ENCODE measurements at places on chromosomes 11 and 22.

DNA sequence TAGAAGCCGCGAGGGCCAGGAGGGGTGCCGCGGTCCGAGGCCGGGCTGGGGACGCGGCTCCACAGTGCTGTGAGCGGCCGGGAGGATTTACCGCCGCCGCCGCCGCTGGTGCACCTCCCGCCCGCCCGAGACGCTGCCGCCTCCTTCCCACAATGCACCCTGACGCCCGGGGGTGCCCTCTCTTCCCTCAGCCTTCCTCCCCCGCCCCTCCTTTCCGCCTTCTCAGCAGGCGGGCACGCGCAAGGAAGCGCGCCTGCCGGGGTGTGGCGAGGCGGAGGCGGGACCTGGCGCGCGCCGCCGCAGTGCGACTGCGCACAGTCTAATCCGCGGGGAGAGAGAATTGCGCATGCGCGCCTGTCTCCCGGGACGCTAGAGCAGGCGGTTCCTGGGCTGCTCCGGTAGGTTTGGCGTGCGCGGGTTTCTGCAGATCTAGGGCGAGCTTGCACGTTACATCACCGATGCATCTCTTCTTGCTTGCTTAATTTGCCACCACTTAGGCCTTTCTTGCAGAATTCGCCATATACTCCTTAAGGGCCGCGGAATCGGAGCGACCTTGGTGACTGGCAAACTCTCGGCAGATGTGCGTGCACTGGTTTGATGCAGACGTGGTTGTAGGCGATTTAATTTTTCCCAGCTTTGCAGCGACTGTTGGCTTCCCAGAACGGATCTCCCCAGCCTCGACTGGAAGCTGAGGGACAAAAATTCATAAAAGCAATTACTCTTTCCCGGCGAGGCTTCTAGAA, at the start of the genes GVQW3 and THAP12:
Gene GVQW3, plus strand, starts transcription at position 347 of the 743 bp plus-strand sequence. CDS start 506 bp downstream, outside the sequence.
Gene THAP12, minus strand, starts transcription at position 156 of the 743 bp plus-strand sequence. CDS start 296 bp downstream, outside the sequence.
- DNase-seq: peak; percentile 94

DNA sequence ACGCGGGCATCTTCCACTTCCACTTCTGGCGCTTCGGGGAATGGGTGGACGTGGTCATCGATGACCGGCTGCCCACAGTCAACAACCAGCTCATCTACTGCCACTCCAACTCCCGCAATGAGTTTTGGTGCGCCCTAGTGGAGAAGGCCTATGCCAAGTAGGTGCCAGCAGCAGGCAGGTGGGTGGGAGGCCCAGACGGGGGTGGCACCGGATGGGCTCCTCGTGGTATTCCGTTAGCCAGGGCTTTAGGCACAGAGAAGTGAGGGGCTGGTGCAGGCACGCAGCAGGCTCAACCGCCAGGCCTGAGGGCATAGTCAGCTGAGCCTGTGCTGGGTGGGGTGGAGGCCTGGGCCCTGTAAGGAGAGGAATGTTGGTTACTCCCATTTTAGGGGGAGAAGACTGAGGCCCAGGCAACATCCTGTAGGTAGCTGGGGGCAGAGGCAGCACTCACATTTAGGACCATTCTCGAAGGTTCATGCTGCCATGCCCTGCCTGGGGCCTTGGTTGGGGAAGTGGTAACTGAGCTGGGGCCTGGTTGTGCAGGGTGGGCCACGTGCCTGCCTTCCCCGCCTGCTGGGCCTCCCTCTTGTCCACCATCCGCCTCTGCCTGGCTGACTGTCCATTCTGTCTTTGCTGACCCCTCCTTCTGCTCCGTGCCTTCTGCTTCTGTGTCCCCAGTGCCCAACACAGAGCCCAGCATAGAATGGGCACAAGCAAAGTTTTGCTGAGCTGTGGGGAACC, 10.2 kb downstream of the OMP start:
- no peak for DNase-seq

DNA sequence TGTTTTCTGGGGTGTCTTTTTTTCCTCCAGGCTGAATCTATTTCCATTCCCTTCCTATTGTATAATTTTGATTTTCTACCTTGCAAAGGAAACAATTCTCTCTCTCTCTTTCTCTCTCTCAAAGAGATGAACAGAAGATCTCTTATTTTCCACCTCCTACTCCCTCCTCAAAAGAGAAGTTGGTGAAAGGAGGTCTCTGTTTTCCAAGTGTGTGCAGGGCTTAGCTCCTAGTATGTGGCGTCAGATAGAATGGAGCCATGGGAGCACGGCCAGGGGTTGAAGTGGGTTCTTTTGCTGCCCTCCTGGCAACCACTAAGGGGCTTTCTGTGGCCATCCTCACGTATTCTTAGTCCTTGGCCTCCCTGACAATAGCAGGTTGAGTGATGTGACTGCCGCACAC, 480 bp downstream of the TRIM34 start:
- DNase-seq: no peak

DNA sequence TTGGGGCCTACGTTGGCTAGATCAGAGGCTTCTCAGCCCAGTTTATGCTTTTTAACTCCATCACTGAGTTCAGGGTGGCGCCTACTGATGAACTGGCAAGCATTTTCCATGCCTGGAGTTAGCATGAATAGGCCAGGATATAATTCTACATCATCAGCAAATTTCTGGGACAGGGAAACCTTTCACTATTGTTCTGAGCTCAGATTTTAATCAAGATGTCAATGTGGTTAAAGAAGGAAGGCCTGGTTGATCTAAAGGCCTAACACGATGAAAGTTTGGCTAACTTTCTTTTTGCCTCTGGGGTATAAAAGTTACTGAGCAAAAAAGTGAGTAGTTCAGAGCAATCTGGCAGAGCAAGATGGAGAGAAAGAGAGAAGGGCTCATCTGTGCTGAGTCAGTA, 21.7 kb upstream of the IFITM3 start:
- no peak for DNase-seq

DNA sequence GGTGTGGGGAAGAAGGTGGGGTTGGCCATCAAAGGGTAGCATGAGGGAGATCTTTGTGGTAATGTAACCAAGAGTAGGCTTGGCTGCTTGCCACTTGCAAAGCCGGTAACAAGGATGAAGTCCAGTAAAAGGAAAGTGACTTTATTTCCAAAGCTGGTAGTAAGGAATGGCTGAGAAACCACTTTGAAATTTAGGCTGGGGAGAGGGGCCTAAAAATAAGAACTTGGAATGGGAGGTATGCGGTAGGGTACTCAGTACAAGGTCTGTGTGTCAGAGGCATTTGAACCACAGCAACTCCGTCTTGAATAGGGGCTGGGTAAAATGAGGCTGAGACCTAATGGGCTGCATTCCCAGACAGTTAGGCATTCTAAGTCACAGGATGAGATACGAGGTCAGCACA, 216.0 kb upstream of the ISX start:
- DNase-seq: no peak

DNA sequence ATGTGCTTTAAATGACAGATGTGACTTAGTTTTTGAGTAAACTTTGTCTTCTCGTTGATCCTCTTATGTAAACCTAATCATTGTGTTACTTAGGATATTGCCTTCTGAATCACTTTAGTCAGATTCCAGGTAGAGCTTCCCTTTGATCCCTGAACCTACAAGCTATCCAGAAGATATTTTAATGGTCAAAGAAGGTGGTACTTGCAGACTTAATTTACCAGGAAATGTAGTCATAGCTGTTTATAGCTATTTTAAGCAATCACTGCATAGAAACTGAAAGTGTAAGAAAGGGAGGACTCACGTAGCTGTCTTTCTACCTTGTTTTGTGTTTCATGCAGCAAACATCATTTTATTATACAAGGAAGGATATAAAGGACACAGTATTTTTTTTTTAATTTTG, 189.5 kb downstream of the DDX10 start:
- no peak for DNase-seq

DNA sequence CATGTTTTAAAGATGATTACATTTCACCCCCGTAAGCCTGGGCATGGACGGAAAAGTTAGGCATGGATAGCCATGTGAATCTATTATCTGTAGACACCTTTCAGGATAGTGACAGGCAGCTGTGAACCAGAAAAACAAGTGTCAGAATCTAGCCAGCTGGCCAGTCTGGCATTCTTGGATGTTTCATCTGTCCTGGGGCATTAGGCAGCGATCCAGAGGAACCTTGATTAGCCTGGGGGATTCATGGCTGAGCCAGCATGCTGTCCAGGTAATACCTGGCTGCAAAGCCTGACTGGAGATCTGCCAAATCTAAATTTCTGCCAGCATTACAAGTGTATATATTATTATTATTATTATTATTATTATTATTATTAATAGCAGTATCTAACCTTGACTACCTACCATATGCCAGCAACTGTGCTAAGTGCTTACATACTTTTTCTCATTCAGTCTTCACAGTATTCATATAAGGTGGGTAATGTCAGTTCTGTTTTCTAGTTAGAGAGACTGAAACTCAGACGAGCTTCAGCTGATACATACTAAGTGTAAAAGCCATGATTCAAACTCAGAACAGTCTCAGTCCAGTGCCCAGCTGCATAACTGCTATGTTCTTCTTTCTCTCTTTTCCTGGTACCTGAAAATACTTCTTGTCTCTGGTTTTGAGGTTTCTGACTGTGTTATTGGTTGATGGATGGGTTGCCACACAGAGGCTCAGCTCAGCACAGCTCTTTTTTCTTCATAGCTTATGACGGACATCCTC, 12.8 kb downstream of the BMAL1 start:
- DNase-seq: no peak

GRCh38 chr22:20015187-20015625, 1.4 kb downstream of the ARVCF start:
- no peak for DNase-seq

- no peak for DNase-seq
Measured at GRCh38 chr22:38353701-38354100, 36.5 kb upstream of the CSNK1E start.

DNA sequence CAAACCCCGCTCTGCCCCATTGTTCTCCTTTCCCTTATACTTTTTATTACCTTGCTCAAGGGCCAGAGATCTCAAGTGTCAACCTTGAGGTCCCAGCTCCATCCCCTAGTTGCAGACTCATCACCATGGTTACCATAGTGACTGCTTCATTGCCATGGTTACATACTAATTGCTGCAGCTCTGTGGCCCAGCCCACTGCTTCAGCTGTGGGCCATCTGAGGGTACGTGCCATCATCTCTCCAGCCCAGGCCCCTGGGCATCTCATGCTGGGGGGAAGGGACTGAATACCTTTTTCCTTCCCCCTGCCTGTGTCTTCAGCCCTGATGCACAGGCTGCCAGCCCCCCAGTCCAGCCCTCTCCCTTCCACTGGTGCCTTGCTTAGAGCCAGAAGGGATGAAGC, 22.2 kb downstream of the TREH start:
- DNase-seq: no peak

- DNase-seq: no peak
Measured at GRCh38 chr11:82996966-82997606, 74.6 kb downstream of the RAB30 start.
